ENCODE measurements at places on chromosomes 12 and 14. TPM values are rescaled to one million over a fixed set of nuclear protein-coding genes. Genes with fewer than 3 reads are reported as not detected.

Gene JAG2
- 1.4 TPM for total RNA-seq

Gene KLRD1
- 0.20 TPM for total RNA-seq

Gene PIANP
- total RNA-seq: not detected

- DNase-seq: no peak
Observed at GRCh38 chr12:98595243-98595988, 1.9 kb downstream of the SLC25A3 start.

- no peak for DNase-seq
Observed at GRCh38 chr14:90547968-90548367, 151.1 kb downstream of the CALM1 start.

DNA sequence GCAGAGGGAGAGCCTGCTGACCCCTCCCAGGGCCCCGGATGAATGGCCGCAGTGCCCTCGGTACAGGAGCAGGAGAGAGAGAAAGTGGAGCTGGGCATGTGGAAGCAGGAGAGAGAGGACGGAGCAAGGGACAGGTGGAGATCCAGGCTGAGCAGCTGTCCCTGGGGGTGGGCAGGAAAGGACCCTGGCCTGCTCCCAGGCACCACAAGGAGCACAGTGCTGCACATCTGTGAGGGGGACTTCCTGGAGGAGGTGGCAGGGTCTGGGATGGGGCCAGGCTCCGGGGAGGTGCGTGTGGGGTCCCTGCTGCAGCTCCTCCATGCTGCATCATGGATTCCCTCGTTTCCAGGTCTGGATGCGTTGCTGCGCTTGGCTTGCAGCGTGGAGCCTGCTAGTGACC, 13.0 kb upstream of the DLK1 start:
- no peak for DNase-seq

Gene ITGA7
- 0.76 TPM for total RNA-seq

DNA sequence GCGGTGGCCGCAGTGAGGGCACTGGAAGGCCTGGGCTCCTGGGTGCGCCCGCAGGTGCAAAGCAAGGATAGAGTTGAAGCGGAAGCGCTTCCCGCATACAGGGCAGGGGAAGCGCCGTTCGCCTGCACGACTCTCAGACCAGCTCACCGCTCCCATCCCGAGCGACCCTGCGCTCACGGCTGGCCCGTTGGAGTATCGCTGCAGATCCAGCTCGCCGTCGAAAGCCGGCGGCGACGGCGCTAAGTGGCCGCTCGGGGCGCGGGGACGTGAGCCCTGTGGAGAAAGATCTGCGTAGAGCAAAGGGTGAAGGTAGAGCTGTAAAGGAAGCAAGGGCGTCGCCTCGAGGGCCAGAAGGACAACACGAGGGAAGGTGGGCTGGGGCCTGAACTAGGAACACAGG, 5.4 kb downstream of the ZNF219 start:
- no peak for DNase-seq

DNA sequence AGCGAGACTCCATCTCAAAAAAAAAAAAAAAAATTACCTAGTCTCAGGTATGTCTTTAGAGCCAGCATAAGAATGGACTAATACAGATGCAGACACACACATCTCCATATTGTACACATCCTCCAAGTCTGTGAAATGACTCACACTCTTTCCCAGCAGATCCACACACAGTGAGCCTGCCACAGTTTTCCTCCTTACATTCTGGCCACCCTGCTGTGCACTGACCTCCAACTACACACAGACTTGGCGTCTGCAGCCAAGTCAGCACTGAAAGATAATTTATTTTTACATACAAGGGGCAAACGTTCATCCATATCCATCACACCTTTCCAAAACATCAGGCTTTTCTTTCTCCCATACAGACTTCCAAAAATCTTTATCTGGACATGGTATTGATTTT, 115.9 kb downstream of the SLC25A21 start:
- DNase-seq: no peak

Gene KIF5A
- 0.72 TPM for total RNA-seq

Gene TPH2
- not detected for total RNA-seq

Gene WIF1
- total RNA-seq: not detected

GRCh38 chr12:34290381-34290995, 268.2 kb downstream of the ALG10 start:
- no peak for DNase-seq

Gene CHGA
- total RNA-seq: not detected

DNA sequence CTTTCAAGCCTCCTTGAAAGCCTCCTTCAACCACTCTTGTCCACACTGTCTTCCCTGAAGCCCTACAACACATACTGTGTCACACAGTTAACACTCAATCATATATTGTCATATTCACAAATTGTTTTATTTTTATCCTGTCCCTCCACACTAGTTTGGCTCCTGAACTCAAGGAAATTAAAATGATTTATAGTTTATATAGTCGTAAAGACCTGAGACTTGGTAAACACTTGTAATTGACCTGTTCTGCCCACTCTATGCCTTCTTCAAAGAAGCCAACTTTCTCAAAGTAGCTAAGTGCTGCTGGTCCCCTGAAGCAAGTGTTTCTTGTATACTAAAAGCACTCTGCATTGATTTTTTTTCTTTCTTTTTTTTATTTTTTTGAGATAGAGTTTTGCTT, 15.6 kb upstream of the NEK9 start:
- DNase-seq: no peak

- DNase-seq: no peak
Observed at GRCh38 chr12:56487448-56488040, 417 bp downstream of the GLS2 start.

DNA sequence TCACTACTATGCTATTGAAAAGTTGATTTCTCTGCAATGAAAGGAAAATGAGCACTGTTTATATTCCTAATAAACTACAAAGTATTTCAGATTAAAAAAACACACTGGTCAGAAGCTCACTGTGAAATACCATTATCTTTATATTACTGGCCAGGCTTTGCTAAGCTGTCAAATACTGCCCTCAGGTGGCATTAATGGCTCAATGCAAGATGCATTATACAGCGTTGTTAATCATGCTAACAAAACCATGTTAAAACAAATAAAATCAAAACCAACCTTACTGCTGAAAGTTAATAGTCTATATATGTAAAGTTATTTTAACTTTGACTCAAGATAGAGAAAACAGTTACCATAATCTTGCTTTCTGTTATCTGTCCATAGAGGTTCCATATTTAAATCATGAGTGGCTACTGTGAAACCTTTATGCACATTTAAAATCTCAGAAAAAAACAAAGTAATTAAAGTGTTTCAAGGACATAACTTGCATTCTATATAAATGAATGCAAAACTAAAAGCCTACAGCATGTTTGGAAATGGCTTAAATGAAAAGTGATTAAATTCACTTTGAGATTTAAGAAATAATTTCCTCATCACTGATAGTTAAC, 121.7 kb downstream of the RALGAPA1 start:
- peak; percentile 17 for DNase-seq

DNA sequence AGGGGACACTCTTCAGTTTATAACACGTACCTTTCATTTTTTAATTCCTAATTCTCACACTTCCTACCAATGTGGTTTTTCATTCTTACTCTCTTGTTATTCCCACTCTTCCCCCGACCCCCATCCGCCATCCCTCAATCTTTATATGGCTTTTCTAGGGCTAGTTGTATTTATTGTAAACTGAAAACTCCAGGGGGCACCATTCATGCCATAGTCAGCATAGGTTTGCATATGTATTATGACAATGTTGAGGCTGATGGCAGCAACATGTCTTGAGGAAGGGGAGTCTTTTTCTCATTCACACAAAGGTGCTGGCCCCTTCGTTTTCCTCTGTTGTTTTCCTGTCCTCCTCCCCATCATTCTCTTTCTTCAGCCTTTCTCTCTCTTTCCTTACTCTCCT, 27.7 kb upstream of the LTA4H start:
- DNase-seq: no peak

Gene SYNDIG1L
- not detected for total RNA-seq

Gene KRT73
- 1.0 TPM for total RNA-seq

Gene ULK1
- 90.0 TPM for total RNA-seq

- no peak for DNase-seq
Observed at GRCh38 chr12:31011746-31012566, 61.7 kb upstream of the DDX11 start.

- DNase-seq: no peak
Observed at GRCh38 chr12:122845865-122846621, 10.8 kb downstream of the HIP1R start.

Gene ZDHHC22
- total RNA-seq: not detected

GRCh38 chr12:112686373-112686772, 105.2 kb upstream of the RPH3A start:
- DNase-seq: no peak

GRCh38 chr12:124564971-124565491, 2.4 kb downstream of the NCOR2 start:
- no peak for DNase-seq

GRCh38 chr14:63542231-63542999, 762 bp downstream of the PPP2R5E start:
- DNase-seq: peak; percentile 17

Gene NKX2-1
- total RNA-seq: not detected

- no peak for DNase-seq
Observed at GRCh38 chr12:96444399-96444798, 44.2 kb upstream of the CDK17 start.

DNA sequence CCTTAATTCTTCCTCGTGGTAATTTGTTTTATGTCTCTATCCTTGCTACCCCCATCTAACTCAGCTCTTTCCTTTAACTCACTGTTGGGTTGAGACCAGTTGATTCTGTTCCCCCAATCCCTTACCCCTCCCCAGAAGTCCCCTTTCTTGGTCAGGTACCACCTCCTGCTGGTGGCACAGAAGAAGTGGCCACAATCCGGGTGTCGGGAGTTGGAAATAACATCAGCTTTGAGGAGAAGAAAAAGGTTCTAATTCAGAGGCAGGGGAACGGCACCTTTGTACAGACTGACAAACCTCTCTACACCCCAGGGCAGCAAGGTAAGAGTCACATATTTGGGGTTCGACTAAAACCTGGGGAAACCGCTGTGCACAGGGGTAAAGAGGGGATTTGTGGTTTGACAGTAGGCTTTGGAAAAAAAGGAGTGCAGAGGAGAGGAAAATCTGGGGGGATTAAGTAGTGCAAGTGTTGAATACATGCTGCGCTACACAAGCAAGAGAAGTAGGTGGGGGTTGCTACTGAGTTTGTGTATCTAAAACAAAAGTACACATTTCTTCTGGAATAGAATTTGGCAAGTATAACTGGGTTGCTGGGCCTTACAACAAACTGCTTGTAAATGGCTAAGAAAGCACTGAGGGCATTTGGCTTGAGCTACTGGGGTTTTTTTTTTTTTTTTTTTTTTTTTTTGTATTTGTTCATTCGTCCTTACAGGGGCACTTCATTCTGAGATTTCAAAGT, 1.3 kb downstream of the A2ML1 start:
- DNase-seq: no peak

Gene KRT5
- total RNA-seq: not detected
